ENCODE measurements at places on chromosomes 3 and 15.

DNA sequence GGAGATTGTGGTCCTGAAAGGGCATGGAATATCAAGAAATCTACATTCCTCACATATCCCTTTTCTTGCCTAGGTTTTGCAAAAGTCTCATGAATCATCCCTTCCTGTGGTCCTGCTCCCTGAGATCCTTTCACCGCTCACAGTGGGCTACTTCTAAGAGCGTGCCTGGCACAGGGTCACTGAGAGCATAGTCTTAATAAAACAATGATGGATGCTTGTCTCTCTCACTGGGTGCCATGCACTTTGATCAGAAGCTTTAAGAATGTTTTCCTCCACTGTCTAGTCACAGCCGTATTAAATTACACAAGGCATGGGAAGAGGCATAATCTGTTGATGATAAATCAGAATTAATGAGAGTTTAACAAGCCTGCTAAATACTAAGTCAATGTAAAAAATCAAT, 269.7 kb upstream of the ATP10A start:
- no peak for DNase-seq

DNA sequence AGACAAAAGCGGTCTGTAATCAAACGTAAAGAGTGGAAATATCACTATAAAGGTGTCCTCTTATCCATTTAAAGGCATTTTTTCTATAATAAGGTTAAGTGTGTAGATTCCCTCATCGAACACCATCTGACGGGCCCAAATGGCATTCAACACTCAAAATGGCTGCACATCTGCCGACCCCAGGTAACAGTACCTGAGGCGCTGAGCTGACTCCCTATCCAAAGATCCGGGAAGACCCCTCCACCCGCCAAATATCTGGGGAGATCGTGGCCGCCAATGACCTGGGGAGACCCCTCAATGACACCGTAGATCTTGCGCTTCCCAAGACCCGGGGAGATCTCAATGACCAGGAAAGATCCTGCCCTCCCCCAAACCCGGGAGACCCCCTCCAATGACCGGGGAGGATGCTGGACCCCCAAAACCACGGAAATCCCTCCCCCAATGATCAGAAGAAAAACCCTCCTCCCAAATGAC, 476 bp downstream of the IP6K2 start:
- no peak for DNase-seq

DNA sequence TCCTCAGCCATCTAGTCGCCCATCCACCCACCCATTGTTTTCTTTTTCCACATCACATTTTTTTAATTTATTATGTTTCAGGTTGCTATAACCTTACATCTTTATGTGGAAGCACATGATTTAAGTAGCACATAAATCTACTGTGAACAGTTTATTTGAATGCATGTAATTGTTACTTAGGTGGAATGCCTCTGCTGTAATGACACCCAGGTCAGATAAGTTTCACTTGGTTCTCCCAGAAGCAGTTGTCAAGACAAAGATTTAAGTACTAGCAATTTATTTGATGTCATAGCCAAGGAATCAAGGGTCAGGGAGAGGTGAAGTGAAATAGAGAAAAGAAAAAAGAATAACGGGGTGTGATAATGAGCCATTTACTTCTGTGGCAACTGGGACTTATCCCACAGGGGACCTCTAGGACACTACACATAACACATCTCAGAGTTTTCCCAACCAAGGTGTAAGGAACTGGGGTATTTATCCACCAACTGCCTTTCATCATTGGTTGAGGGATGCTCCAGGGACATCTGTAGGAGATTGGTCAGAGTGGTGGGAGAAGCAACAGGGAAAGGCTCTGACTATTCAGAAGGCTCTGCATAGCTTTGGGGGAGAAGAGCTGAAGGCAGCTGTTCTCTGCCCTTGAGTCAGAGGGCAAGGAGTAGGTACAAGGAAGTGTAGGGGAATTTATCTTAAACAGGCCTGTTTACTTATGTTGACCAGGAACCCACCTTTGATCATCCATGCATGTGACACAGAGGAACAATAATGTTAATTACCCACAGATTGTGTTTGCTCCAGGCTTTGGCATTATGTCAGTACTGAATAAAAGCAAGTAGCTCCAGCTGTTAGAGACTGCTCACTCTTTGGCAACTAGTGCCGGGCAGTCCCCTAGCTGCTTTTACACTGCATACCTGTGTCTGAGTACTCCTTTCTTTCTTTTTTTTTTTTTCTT, 94.8 kb downstream of the CD200R1L start:
- DNase-seq, result no peak

DNA sequence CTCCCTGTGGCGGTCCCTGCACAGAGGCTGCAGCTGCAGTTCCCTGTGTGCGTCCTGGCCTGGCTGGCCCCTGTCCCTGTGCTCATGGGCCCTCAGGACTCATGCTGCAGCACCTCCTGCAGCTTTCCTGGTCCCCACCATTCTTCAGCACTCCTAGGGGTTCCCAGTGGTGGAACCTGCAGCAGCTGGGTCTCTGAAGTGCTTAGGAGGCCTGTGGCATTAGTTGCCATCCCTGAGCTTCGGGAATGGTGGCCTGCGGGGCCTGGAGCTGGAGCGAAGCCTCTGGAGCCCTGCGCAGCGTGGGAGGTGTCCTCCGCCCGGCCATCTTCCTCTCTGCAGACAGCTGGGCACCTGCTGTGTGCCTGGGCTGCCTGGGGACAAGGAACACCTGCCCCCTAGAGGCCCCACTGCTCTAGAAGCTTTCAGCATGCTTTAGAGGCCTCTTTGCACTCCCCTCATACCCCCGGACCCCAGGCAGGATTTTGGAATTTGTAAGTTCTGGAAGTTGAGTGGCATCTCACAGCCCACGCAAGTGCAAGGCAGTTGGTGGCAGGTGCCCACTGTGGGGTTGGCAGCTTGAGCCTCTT, 13.1 kb downstream of the PLXNA1 start:
- DNase-seq, result no peak

GRCh38 chr3:108516881-108517280, 6.5 kb upstream of the MYH15 start:
- DNase-seq, result no peak

- DNase-seq, result no peak
Measured at GRCh38 chr3:148999806-149000205, 8.5 kb downstream of the GYG1 start.

DNA sequence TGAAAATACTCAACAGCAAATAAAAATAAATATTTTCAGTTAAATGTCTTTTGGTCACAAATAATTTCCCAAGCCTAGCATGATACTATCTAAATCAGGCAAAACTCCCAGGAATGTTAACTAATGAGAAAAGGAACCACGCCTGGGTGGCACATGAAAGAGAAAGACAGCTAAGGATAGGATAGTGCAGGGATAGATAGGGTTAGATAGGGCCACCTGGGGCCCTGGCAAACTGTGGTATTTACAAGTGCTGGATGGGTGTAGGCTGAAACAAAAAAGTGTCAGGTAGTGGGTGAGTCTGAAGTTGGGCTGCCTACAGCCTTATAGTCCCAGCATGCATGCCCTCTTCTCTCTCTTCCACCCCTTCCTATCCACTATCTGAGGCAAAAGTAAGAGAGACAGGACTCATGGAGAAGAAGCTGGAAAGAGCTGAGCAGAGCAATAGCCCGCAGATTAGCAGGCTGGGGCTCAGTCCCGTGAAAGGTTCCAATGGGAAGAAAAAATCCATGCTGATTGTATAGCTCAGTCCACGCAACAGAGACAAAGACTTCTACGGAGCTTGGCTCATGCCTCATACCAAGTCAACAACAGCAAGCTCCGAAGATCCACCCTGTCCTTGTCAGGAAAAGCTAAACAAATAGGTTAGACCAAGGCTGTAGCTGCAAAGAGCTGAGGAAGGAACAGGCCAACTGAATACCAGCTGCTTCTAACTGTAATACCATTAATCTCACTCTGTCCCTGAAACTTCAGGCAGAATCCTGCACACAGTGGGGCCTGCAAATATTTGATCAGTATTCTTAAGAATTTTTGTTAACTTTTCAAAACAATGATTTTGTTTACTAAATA, 342.1 kb upstream of the ATP11B start:
- no peak for DNase-seq

DNA sequence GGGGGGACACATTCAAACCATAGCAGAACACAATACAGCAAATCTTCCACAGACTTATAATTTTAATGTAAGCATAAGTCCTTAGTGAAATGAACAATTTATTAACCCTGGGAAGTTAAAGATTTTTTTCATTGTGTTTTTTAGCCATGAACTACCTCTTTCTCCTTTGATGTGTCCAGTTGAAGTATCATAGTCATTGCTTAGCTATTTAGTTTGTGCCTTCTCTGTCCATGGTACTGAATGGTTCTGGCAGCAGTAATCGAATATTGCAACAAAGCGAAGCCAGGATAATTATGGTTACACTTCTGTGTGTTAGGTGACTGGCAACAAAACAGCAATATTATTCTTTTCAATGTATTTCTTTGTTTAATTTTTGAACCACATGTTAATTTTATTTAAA, 403.0 kb upstream of the ONECUT1 start:
- DNase-seq, result no peak

DNA sequence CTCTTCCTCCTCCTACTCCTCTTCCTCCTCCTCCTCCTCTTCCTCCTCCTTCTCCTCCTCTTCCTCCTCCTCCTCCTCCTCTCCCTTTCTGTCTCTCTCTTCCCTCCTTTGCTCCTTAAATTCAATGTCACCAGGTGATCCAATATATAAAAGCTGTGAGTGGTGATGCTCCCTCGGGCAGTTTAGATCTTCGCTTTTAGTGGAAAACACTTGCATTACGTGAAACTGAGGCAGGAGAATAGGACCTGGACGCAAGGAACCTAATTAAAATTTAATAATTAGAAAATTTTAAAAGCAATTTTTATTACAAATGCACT, 279.7 kb downstream of the XXYLT1 start:
- DNase-seq, result no peak

DNA sequence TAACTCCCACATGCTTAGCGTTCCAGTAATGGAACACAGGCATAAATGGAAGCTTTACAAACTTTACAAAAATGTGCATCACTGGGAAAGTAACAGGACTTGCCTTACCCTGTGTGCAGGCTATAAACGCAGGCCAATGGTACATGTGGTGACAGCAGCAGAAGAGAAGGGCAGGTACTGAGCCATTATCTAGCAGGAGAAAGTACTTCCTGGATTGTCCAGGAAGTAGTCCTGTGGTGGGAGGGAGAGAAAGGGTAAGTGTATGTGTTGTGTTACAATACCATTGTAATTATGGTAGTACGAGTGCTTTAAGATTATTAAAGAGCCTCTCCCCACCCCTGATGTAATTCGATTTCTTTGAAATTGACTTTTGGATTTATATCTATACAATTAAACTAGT, 5.3 kb downstream of the ATP1B3 start:
- DNase-seq, result no peak

GRCh38 chr15:53746101-53746500, 13.4 kb downstream of the WDR72 start:
- no peak for DNase-seq

DNA sequence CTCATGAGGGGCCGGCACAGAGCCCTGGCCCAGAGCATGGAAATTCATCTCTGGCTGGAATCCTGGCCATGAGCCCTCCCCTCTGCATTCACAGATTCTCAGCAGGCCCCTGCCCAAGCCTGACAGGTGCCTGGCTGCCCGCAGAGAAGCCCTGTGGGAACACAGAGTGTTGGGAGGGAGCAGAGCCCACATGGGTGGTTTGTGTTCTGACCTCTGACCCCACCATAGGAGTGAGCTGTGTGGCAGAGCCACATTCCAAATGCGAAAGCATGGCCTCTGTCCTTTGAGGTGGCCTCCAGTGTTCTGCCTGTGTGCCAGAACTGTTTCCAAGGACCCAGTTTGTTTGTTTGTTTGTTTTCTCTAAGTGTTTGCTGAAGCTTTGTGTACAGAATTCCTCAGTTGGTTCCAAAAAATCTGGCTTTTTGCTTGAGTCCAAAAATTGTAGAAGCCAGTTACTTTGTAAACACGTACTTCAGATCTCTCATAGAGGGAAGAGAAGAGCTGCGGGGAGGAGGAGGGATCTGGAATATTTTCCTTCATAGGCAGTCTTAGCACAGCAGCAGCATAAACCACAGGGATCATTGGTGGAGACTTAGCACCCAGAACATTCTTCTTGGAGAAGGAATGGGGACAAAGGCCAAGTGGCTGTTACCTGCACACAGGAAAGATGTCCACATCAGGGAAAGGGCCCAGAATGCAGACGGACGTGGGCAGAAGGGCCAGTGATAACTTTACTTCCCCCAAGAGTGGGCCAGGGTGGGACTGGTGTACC, 36.0 kb downstream of the GRAMD2A start:
- DNase-seq, result no peak

DNA sequence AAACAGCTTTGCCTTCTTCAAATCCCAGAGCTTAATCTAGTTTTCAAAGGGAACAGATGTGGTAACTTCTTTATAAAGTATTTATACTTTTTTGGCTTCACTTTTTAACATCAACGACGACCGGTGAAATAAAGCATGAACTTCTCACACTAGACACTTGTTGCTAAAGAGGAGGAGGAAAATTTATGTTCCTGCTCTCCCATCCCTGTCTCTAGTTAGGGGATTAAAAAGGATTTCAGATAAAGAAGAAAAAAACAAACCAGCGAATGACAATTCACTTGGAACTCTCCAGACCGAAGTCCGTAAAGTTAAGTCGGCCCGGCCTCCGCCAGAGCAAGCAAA, 672 bp downstream of the NEDD4 start:
- DNase-seq, result no peak

GRCh38 chr3:17187589-17188184, 302.9 kb downstream of the PLCL2 start:
- DNase-seq, result no peak

- no peak for DNase-seq
Measured at GRCh38 chr3:144463911-144464310, 492.3 kb downstream of the DIPK2A start.
